ENCODE measurements at places on chromosomes 2 and 18.

GRCh38 chr2:113861740-113862139, 28.1 kb upstream of the ACTR3 start:
- no peak overlapping the region for H3K4me3 ChIP-seq
- no peaks in the 10 kb centered on the region for H3K27me3 ChIP-seq
- no peak overlapping the region for H3K27ac ChIP-seq
- H3K36me3 ChIP-seq: no peaks in the 10 kb centered on the region
- no peak for DNase-seq
- no peaks in the 10 kb centered on the region for H3K4me1 ChIP-seq

GRCh38 chr2:176399074-176399598, 129.9 kb downstream of the MTX2 start:
- H3K4me3 ChIP-seq: no peak overlapping the region
- no peaks in the 10 kb centered on the region for H3K36me3 ChIP-seq
- no peaks in the 10 kb centered on the region for H3K27me3 ChIP-seq
- H3K27ac ChIP-seq: no peak overlapping the region

DNA sequence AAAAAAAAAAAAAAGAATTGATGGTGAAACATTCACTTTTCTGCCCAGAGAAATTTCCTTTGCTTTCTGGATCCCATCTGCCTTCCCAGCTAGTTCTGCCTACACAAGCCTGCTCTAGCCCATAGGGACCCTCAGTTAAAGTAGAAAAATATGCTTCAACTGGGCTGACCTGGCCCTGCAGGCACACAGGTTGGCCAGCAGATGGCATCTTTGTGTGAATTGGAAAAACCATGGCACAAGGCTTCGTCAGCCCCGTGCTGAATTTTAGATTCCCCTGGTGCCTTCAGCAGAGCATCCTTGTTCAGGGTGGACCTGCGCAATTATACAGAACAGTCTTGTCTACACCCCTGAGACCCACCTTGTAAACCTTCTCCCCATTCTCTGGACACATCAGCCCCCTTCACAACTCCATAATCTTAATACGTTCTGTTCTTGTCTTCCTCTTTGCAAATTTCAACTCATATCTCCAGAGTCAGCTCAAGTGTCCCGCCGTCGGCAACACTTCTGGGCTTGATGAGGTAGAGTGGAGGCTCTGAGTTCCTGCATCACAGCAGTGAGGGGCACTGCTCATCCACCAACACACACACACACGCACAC, 114.5 kb downstream of the INSIG2 start:
- H3K36me3 ChIP-seq: no peaks in the 10 kb centered on the region
- no peak for DNase-seq
- no peaks in the 10 kb centered on the region for H3K4me1 ChIP-seq
- no peak overlapping the region for H3K27ac ChIP-seq
- no peak overlapping the region for H3K4me3 ChIP-seq

GRCh38 chr2:37563375-37564015, 107.9 kb downstream of the CDC42EP3 start:
- H3K4me3 ChIP-seq: no peak overlapping the region
- DNase-seq: no peak
- no peaks in the 10 kb centered on the region for H3K27me3 ChIP-seq
- H3K36me3 ChIP-seq: no peaks in the 10 kb centered on the region

DNA sequence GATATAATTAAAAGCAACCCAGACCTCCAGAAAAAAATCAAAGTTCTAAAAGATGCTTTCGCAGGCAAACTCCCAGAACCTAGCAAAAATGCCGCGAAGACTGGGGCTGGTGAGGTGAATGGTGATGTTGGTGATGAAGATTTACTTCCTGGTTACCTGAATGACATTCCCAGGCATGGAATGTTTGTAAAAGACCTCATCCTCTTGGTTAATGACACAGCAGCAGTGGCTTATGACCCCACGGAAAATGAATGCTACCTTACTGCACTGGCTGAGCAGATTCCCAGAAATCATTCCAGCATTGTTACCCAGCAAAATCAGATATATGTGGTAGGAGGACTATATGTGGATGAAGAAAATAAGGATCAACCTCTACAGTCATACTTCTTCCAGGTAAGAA, 994 bp downstream of the KLHL41 start:
- no peak for DNase-seq
- H3K36me3 ChIP-seq: no peaks in the 10 kb centered on the region
- H3K27me3 ChIP-seq: no peaks in the 10 kb centered on the region
- H3K27ac ChIP-seq: no peak overlapping the region
- no peak overlapping the region for H3K4me3 ChIP-seq

DNA sequence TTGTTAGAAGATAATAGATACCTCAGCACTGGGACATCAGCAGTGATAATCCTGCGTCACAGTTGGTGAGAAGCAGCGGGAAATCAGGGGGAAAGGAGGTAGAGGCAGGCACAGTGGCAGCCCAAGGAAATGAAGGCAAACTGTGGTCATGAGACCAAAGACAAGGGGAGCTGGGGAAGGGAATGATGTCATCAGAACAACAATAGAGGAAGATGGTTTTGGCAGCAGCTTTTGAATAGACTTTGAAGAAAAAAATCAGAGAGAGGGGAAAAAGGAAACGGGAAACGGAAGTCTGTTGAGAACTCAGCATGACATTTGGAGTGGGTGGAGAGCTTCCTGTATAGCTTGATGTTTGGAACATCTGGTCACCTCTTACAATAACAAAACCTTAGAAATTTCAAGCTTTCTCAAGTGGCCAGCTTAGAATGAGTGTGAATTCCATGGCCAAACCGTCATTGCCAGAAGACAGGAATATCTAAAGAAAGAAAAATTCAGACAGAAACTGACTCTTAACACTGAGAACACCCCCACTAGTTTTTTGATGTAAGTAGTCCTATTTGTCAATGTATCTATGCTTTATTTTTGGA, 18.4 kb upstream of the YES1 start:
- peaks cover 3% of the 10 kb centered on the region for H3K4me1 ChIP-seq
- no peaks in the 10 kb centered on the region for H3K27me3 ChIP-seq
- H3K4me3 ChIP-seq: no peak overlapping the region
- H3K27ac ChIP-seq: no peak overlapping the region
- DNase-seq: no peak

DNA sequence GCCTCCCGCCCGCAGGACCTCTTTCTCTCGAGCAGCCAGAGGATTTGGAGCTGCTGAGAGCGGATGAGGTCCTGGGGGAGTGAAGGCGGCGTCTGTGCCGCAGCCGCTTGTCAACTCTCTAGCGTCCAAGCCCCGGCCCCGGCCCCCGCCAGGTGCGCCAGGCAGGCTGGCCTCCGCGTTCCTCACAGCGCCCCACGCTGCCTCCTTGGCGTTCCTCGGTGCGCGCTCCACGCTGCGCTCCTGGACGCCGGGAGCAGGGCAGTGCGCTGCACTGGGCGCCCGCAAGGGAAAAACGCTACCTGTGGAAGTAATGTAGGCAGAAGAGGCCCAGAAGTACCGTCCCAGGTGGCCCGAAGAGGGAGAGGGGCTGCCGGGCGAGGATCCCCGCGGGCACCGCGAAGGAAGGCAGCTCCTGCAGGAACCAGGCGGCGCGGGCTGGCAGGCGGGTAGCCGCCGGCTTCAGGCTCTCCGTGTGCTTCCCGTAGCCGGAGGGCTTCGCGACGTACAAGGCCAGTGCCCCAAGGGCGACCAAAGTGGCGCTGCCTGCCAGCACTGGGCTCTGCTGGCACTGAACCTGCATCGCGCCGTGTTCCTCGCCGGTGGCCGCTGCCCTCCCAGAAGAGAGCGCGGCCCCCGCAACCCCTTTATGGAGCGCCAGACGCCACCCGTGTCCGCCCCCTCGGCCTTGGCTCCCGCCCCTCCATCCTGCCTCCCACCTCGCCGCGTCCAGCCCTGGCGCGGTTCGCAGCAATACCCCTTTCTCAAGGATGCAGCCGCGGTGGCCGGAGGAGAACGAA, at the start of gene SRD5A2:
Gene SRD5A2, minus strand, starts transcription at position 618 of the 797 bp plus-strand sequence. Its CDS starts 38 bp downstream, at position 580.
- no peak within 1 kb of the TSS for H3K4me3 ChIP-seq
- no peaks in the 10 kb centered on the region for H3K36me3 ChIP-seq
- no peaks in the 10 kb centered on the region for H3K4me1 ChIP-seq
- no peak for DNase-seq
- no peak within 1 kb of the TSS for H3K27ac ChIP-seq

- no peaks in the 10 kb centered on the region for H3K27me3 ChIP-seq
- H3K27ac ChIP-seq: no peak overlapping the region
- H3K4me3 ChIP-seq: no peak overlapping the region
- H3K36me3 ChIP-seq: no peaks in the 10 kb centered on the region
These were observed 96.0 kb upstream of the TTC39C start for GRCh38 chr18:23918395-23919032.

DNA sequence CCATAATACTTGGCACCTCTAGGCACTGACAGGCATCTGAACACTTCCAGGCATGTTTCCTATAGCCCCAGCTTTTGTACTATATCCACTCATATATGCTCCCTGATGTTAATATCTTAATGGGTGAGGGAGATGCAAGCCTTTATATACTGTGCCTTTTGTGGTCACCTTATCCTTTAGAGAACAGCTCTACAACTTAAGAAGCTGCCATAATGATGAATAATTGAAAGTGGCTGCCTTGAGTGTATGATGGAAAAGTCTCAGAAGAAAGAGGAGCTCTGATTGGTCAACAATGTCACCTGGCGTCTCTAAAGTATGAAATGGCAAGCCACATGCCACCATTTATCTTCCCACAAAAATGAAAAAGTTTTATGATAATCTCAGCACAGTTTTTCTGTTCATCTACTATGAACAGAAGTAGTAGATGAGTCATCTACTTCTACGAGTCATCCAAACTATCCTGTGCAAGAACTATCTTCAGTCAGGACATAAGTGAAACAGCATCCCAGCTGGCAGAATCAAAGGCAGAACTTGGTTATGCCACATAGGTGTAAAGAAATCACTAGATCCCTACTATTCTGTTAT, 997.9 kb upstream of the CELF4 start:
- no peaks in the 10 kb centered on the region for H3K27me3 ChIP-seq
- H3K4me1 ChIP-seq: no peaks in the 10 kb centered on the region
- no peak overlapping the region for H3K4me3 ChIP-seq
- no peak overlapping the region for H3K27ac ChIP-seq
- H3K36me3 ChIP-seq: no peaks in the 10 kb centered on the region

- DNase-seq: no peak
- no peaks in the 10 kb centered on the region for H3K4me1 ChIP-seq
- no peak overlapping the region for H3K27ac ChIP-seq
These were observed 89.9 kb upstream of the HPCAL1 start for GRCh38 chr2:10212827-10213226.

GRCh38 chr2:147062073-147062472, 782.8 kb upstream of the ACVR2A start:
- H3K27me3 ChIP-seq: no peaks in the 10 kb centered on the region
- H3K4me3 ChIP-seq: no peak overlapping the region
- no peaks in the 10 kb centered on the region for H3K36me3 ChIP-seq
- no peak for DNase-seq
- no peak overlapping the region for H3K27ac ChIP-seq
- H3K4me1 ChIP-seq: no peaks in the 10 kb centered on the region

- no peak overlapping the region for H3K4me3 ChIP-seq
- DNase-seq: no peak
- peaks cover 12% of the 10 kb centered on the region for H3K4me1 ChIP-seq
- no peak overlapping the region for H3K27ac ChIP-seq
- H3K27me3 ChIP-seq: no peaks in the 10 kb centered on the region
- H3K36me3 ChIP-seq: no peaks in the 10 kb centered on the region
These were observed 92.3 kb downstream of the KLF7 start for GRCh38 chr2:207073412-207073800.

GRCh38 chr2:145587922-145588321, 1068.0 kb upstream of the ZEB2 start:
- H3K27ac ChIP-seq: no peak overlapping the region
- no peaks in the 10 kb centered on the region for H3K27me3 ChIP-seq
- H3K36me3 ChIP-seq: no peaks in the 10 kb centered on the region
- DNase-seq: no peak
- H3K4me3 ChIP-seq: no peak overlapping the region

GRCh38 chr2:47558116-47558767, 155.3 kb downstream of the MSH2 start:
- no peaks in the 10 kb centered on the region for H3K36me3 ChIP-seq
- DNase-seq: peak; percentile 38
- H3K27me3 ChIP-seq: no peaks in the 10 kb centered on the region
- peaks cover 3% of the 10 kb centered on the region for H3K4me1 ChIP-seq

- no peaks in the 10 kb centered on the region for H3K36me3 ChIP-seq
- DNase-seq: no peak
- no peak overlapping the region for H3K4me3 ChIP-seq
- no peaks in the 10 kb centered on the region for H3K4me1 ChIP-seq
These were observed 61.2 kb downstream of the FAM171B start for GRCh38 chr2:186755066-186755465.

GRCh38 chr2:106833256-106833655, 52.7 kb downstream of the ST6GAL2 start:
- H3K36me3 ChIP-seq: no peaks in the 10 kb centered on the region
- no peaks in the 10 kb centered on the region for H3K4me1 ChIP-seq
- no peaks in the 10 kb centered on the region for H3K27me3 ChIP-seq
- no peak overlapping the region for H3K27ac ChIP-seq
- H3K4me3 ChIP-seq: no peak overlapping the region

GRCh38 chr18:34890486-34891085, 150.6 kb upstream of the MAPRE2 start:
- DNase-seq: no peak
- H3K27me3 ChIP-seq: no peaks in the 10 kb centered on the region
- peaks cover 2% of the 10 kb centered on the region for H3K4me1 ChIP-seq
- H3K36me3 ChIP-seq: no peaks in the 10 kb centered on the region
- H3K27ac ChIP-seq: no peak overlapping the region

GRCh38 chr18:23824240-23824639, 135.0 kb downstream of the LAMA3 start:
- H3K27me3 ChIP-seq: no peaks in the 10 kb centered on the region
- H3K36me3 ChIP-seq: no peaks in the 10 kb centered on the region
- H3K4me1 ChIP-seq: peaks cover 9% of the 10 kb centered on the region
- H3K4me3 ChIP-seq: no peak overlapping the region
- no peak overlapping the region for H3K27ac ChIP-seq

DNA sequence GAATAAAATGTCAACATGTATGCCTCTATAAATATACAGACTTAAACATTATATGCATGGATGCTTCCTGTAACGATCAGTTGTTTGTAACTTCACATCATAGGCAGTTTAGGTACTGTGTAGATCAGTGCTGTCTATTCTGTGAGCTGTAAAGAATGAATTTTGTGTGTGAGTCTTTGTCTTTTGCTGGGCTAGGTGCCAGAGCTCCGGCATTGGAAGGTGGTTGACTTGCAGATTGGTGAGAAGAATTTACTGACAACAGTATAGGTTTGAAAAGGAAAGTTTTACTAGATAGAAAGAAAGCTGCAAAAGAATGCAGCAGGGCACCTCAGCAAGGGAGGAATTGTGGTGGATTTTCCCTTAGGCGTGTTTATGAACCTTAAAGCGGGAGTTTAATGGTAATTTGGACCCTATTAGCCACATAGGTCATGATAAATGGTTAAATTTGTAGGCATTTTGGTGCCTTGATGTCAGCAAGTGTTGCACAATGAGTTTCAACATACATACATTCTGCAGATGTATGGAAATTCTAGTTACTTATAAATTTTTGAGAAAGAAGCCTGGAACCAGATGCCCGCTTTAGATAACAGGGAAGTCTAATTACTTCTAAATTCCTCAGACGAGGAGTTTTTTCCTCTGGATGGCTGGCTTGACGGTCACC, 6.7 kb upstream of the QPCT start:
- H3K27ac ChIP-seq: no peak overlapping the region
- H3K27me3 ChIP-seq: no peaks in the 10 kb centered on the region
- H3K4me1 ChIP-seq: no peaks in the 10 kb centered on the region
- DNase-seq: no peak
- H3K4me3 ChIP-seq: no peak overlapping the region

GRCh38 chr2:126642031-126642430, 13.9 kb upstream of the GYPC start:
- H3K27ac ChIP-seq: no peak overlapping the region
- no peaks in the 10 kb centered on the region for H3K4me1 ChIP-seq
- no peaks in the 10 kb centered on the region for H3K27me3 ChIP-seq
- no peak overlapping the region for H3K4me3 ChIP-seq
- DNase-seq: no peak

GRCh38 chr2:13950761-13951160, 681.8 kb upstream of the LRATD1 start:
- H3K27ac ChIP-seq: no peak overlapping the region
- no peak for DNase-seq
- H3K27me3 ChIP-seq: no peaks in the 10 kb centered on the region
- no peak overlapping the region for H3K4me3 ChIP-seq
- no peaks in the 10 kb centered on the region for H3K36me3 ChIP-seq

All from ovary (tissue), 10 donors.